Epithelial cell of proximal tubule (primary cell): ENCODE measurements at places on chromosomes 11 and 22.

GRCh38 chr11:83678831-83679584 is 392.8 kb upstream of the CCDC90B start:
- DNase-seq, result no peak

DNA sequence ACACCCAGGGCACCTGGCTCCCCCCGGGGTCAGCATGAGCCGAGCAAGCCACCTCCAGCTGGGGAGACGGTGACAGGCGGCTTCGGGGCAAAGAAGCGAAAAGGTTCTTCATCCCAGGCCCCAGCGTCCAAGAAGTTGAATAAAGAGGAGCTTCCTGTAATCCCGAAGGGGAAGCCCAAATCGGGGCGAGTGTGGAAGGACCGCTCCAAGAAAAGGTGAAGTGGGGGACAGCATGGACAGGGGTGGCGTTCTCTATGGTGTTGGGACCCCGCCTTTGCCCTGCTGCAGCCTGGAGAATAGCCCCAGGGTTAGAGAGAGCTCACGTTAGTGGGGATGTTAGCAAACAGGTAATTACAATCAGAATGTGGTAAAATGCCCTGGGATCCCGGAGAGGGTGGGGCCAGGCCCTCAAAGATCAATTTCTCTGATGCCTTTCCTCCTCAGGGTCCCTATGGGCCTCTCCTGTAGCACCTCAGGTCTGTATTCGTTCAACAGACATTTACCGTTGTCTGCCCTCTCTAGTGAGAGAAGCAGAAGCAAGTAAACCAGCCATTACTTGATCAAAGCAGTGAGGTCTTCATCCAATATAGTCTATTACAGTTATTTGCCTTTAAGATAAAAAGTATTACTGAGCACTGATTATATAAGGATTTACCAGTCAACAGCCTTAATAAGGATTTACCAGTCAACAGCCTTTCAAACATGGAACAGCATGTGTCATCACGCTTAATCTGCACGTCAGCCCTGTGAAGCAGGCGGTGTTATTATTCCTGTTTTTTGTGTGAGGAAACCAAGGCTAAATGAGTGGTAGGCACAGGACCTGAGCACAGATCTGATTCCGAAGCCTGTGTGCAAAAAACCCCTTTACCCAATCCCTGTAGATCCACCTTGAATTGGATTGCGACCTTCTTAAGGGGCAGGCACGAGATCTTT is 1.0 kb downstream of the CCDC86 start:
- no peak for DNase-seq

DNA sequence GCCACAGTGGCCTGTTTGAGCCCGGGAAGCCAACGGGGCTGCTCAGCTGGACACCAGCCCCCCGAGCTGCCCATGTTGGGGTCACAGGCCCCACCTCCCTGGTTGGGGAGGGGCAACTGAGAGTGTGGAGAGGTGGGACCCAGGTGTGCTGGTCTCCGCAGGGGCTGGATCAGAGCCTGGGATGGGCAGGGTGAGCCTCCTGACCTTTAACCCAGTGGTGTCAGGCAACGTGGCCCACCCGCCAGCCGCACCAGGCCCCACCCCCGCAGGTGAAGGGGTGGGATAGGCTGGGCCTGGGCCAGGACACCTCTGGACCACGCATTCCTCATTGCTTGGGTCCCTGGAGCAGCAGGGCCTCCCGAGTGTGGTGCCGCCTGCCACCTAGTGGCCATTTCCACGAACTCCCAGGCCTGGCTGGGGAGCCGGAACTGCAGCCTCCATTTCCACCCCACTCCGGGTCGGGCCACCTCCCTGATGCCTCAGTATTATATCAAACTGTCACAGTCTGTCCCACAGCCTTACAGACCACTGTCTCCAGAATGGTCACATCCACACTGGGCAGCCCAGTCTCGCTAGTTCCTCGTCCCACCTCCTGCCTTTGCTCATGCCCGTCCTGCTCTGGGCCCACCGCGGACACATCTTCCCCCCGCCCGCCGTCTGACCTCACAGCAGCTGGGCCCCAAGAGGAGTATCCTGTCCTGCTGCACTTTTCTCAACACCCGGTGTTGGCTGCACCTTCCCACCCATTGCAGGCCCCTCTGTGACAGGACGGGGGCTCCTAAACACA is 13.3 kb upstream of the PPP6R3 start:
- DNase-seq, result no peak

DNA sequence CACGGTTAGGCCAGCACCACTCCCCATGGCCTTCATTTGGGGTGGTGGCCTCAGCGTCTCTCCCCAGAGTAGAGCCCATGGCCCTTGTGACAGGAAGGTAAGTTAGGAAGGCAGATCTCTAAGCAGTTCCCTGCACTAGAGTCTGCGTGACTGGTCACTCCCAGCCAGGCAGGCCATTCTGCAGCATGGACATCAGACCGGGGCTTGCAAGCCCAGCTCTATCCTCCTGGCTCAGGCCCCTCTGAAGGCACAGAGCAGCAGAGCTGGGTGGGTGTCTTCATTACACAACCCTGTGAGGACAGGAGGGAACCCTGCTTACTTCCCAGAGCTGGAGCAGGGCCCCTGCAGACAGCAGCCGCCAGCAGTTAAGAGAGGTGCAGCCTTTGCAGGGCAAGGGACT is 77.3 kb downstream of the PIWIL3 start:
- no peak for DNase-seq

DNA sequence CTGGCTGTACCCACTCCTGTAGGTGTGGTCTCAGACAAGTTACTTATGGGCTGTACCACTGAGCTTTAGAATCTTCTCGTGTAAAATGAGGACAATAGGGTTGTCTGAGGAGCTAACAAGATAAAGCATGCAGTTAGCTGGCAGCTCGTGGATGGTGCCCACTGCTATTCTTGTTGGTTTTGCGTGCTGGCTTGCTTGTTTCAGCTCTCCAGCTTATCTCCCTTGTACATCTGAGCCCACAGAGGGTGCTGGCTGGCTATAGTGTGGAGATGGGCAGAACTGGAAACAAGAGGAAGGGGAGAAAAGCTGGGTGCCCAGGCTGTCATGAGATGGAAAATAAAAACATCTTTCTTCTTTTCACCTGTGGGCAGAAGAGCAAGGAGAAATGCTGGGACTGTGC is 46.5 kb upstream of the GALNT18 start:
- no peak for DNase-seq

GRCh38 chr11:77170107-77170506 is 42.1 kb downstream of the MYO7A start:
- no peak for DNase-seq

GRCh38 chr11:111575740-111576139 is 26.5 kb upstream of the SIK2 start:
- DNase-seq, result no peak
